Uterine smooth muscle cell (primary cell): ENCODE measurements at places on chromosomes 16 and 17. TPM values are rescaled to one million over a fixed set of nuclear protein-coding genes. Genes with fewer than 3 reads are reported as not detected.

FA2H gene
- total RNA-seq: not detected in 2 replicates

SPATA32 gene
- total RNA-seq: 0.12 TPM in 1 of 2 replicates, not detected in the other

RAP1GAP2 gene
- 2.4 and 3.7 TPM in 2 replicates for total RNA-seq

USP6 gene
- total RNA-seq: under 0.01 TPM in 2 replicates

ABCC1 gene
- total RNA-seq: 32.4 and 40.7 TPM in 2 replicates

B4GALNT2 gene
- under 0.01 TPM in 1 of 2 replicates, not detected in the other for total RNA-seq

CEP295NL gene
- 4.6 and 5.6 TPM in 2 replicates for total RNA-seq

SOX15 gene
- total RNA-seq: 0.12 and 0.33 TPM in 2 replicates

TIMM22 gene
- total RNA-seq: 12.9 and 18.0 TPM in 2 replicates

CCDC200 gene
- not detected in 2 replicates for total RNA-seq
